ENCODE measurements at places on chromosomes 7 and 10. TPM values are rescaled to one million over a fixed set of nuclear protein-coding genes. Genes with fewer than 3 reads are reported as not detected.

The HOXA9 gene
- 0.73 TPM for total RNA-seq

The VAX1 gene
- total RNA-seq: 1.4 TPM

The C1GALT1 gene
- total RNA-seq: 32.7 TPM

The SPDYE16 gene
- not detected for total RNA-seq

The MYO3A gene
- not detected for total RNA-seq

Measured in A549 treated with CpdA at 1 μM for 4 hours (cell line).